Activated CD8-positive, alpha-beta memory T cell treated with anti-CD3 and anti-CD28 coated beads, Interleukin-2, amount 50 U/mL, for 4 hours (primary cell): ENCODE measurements at places on chromosomes 11 and 22.

GRCh38 chr22:24445481-24446259 lies 18.3 kb downstream of the ADORA2A start:
- peak; percentile 55 for DNase-seq

GRCh38 chr11:122523846-122524805 lies 131.4 kb upstream of the UBASH3B start:
- DNase-seq = no peak

GRCh38 chr11:92266806-92267205 lies 42.2 kb downstream of the FAT3 start:
- no peak for DNase-seq

GRCh38 chr22:47293368-47294221 lies 531.1 kb downstream of the TBC1D22A start:
- DNase-seq = no peak

- no peak for DNase-seq
Measured at GRCh38 chr11:128896356-128896755, 5.2 kb downstream of the KCNJ5 start.
